ENCODE measurements at places on chromosomes 3 and 15. TPM values are rescaled to one million over a fixed set of nuclear protein-coding genes. Genes with fewer than 3 reads are reported as not detected.

SCAANT1 gene
- 1.7 TPM for total RNA-seq

DNA sequence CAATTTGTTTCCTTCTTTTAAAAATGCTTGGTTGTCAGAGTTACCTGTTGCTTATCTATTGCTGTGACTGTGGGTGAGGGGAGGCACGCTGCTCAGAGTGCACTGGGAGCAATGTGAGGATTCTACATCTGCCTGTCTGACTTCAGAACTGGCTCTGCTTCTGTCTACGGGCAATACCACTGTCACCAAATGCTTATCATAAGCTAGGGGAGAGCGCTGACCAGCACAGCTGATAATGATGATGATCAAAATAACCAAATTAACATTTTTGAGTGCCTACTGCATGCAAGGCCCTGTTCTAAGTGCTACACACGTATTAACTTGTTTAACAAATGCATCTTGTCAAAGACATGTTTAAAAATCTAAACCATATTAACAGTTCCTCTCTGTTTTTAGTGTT is 79.2 kb upstream of the TPRG1 start:
- H3K27ac ChIP-seq, result no peak overlapping the region
- H3K4me1 ChIP-seq, result no peaks in the 10 kb centered on the region
- no peak for DNase-seq
- H3K27me3 ChIP-seq, result no peaks in the 10 kb centered on the region
- no peak overlapping the region for H3K4me3 ChIP-seq
- no peaks in the 10 kb centered on the region for H3K36me3 ChIP-seq

PLA2G4B gene
- total RNA-seq, result 1.3 TPM

DNA sequence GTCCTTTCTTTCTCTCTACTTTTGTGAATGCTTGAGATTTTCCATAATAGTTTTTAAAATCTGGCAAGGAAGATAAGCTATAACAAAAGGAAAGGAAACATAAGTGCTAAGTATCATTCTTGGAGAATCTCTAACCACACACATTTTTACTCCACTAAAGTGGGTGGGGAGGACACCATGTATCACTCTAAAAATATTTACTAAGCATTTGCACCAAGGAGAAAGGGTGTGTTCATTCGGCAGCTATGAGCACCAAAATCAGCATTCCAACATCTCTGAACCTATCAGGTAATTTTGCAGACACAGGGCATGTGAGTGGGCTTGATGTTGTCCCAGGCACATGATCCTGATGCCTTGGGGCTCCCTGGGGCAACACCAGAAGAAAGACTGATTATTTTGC is 5.5 kb downstream of the B4GALT4 start:
- H3K36me3 ChIP-seq, result peaks cover 4% of the 10 kb centered on the region
- H3K4me3 ChIP-seq, result no peak overlapping the region

ALDH1A3 gene
- total RNA-seq, result 73.7 TPM

SPINK8 gene
- total RNA-seq, result not detected

DNA sequence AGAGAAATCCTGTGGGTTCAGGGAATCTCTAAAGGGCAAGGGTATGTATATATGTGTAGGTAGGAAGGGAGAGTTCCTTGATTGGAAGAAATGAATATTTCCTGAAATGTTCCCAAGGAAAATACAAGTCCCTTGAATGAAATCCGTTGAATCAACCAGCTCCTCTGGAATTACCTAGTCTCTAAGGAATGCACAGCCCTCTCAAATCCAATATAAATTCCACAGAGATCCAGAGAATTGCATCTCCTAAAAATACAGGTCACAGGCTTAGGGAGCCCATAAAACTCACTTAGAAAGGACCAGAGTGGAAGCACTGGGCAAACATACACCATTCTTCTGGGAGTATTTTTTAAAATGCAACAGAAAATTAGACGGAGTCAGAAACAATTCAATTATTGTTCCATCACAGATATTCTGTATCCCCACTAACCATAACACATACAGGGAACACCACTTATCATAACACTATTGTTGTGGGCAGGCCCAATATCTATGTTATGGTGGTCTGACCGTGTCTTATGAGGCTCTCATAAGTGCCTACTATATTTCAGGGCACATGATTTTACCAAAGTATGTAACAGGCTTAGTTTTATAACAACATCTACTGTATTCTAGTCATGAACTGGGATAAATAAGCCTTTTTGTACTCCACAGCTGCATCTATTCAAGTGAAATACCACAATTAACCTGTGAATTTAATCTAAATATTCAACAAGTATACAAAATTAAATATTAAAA is 43.7 kb downstream of the IGSF11 start:
- DNase-seq, result no peak
- H3K27me3 ChIP-seq, result no peaks in the 10 kb centered on the region
- H3K4me1 ChIP-seq, result no peaks in the 10 kb centered on the region
